ENCODE measurements at places on chromosomes 2 and 18.
A peak's percentile ranks its signal among the peaks of the same experiment; 100 is the strongest.

DNA sequence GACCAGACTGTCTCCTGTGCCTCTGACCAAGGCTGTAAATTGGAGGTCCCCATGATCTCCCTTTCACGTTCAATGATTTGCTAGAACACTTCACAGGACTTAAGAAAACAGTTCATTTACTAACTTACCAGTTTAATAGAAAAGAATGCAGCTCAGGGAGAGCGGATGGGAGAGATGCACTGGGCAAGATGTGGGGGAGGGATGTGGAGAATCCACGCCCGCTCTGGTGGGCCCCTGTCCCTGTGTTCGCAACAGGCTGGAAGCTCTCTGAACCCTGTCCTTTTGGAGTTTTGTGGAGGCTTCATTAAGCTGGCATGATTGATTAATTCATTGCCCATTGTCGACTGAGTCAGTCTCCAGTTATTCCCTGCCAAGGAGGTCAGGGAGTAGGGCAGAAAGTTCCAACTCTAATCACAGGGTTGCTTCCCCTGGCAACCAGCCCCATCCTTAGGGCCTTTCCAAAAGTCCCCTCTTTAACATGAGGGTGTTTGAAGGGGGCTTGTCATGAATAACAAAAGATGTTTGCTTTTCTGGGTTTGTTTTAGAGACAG lies 257.1 kb downstream of the ACKR3 start:
- DNase-seq, result no peak

GRCh38 chr2:18630101-18630500 lies 40.7 kb upstream of the NT5C1B start:
- no peak for DNase-seq

DNA sequence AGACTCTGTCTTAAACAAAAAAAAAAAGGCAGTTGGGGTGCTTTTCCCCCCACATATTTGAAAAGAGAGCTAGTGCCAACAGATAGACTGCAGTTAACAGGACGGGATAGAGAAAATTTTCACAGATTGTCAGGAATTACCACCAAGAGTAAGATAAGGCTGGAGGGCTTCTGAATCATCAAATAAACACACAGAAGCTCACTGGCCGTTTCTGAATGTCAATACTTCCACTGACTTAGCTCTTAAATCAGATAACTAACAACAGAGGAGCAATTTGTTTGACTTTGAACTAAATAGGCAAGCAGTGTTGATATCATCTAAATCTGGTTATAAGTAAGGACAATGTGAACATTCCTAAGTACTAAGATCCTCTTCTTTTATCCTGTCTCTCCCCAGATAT lies 34.7 kb downstream of the PIEZO2 start:
- DNase-seq, result no peak

GRCh38 chr18:31577195-31577594 lies 14.5 kb upstream of the TTR start:
- no peak for DNase-seq

GRCh38 chr2:45009928-45010701 lies 863 bp upstream of the SIX2 start:
- no peak for DNase-seq

- no peak for DNase-seq
These were observed 164.4 kb downstream of the TNS1 start for GRCh38 chr2:217838409-217838831.

DNA sequence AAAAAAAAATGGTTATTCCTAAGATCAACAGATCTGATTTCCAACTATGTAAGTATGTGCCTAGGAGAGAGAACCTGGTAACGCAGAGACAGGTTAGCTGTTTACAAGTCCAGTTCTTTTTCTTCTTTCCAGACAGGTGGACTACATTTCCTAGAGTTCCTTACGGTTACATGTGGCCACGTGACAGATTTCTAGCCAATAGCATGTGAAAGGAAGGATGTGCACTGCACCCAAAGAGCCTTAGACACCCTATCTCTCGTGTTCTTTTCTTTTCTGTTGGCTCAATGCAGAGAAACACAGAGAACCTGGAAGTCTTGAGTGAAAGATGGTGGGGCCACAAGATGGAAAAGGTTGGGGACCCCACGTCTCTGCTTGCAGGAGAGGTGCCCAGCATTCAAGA lies 375.9 kb downstream of the TNS1 start:
- no peak for DNase-seq

DNA sequence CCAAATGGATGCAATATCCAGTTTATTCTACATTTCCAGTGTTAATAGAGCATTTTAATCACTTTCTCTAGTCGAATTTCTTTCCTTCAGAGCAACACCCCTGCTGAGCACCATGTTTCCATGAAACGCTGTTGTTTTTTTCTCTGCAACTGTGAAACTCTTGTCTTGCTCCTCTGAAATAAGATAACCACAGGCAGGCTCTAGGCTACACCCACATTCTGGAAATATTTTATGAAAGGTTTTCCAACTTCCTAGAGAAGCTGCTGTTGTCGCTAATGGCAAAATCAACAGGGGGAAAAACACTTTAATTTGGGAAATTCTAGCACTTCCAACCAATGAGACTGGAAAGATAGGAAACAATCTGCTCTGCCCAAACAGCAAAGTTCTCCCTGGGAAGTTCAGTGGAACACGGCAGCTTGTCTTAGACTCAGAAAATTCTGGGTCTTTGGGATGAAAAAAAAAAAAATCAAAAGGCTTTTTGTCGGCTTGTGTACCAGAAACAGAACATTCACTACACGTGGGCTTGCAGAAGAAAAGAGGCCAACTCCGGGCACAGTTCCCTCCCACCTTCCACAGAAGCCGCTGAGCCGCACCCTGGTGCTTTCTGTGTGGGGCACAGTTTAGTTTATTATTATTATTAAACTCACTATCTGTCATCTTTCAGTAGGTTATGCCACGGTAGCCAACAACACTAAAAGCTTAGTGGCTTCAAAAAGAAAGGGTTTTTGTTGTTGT lies 98.7 kb downstream of the MMADHC start:
- DNase-seq, result no peak

DNA sequence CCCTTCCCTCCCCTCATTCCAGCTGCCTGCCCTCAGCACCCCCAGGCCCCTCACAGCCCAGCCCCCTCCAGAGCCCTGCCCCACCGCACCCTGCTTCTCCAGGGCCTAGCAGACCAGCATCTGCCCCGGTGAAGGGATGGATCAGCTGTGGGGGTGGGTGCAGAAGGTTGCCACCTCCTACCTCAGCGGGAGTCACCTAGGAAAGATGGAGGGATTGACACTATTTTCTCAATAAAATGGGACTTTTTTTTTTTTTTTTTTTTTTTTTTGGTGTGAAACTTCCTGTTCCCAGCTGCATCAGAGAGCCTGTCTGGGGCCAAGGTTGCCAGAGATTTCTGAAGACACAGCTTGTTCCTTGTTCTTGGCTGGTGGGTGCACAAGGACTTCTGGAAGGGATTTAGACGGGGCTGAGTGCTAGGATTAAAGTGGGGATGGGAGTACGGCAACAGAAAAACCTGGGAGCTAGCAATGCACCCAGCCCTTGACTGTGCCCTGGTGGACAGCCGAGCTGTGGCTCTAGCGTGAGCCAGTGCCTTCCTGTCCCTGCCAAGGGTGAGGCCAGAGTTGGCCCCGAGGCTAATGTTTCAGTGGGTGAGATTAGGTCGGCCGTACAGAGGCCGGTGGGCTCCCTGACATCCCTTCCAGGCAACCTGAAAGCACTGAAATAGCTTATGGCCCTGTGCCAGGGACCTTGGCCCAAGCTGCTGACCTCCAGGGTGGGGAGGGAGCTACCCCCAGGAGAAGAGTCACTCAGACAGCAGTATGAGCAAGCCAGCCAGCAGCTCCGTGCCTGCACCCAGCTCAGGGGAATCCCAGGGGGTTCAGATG lies 4.6 kb downstream of the B3GNT7 start:
- DNase-seq, result no peak

DNA sequence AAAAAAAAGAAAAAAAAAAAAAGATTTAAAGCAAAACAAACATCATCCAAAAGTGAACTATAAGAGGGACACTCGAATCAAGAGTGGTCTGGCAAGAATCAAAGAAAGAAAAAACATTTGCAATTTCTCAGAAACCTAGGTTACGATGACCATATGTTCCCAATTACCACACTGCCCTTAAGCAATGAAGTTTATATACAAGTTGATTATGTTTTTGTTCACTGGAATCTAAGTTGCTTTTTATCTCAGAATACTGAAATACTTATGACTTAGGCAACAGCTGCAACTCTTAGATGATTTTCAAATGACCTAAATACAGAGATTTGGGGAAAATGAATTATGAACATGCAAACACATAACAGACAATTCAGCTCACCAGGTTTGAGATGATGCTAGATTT lies 597.1 kb upstream of the CHAC2 start:
- no peak for DNase-seq

DNA sequence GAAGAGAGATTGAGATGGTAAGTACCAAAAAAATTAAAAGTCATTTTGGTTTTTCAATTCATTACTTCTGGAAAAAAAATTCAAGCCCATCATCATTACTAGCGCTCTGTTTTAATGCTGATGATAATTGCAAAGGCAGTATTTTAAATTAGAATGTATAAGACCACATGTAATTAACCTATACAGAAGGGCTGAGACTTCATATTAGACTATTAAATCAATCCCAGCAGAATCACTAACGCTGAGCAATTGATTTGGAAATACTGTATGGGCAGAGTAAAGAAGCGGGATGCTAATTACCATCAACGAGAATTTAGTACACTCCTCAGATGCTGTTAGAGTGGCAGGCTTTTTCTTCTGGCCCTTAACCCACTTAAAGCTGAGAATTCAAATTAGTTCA lies 165.0 kb downstream of the SLC4A3 start:
- no peak for DNase-seq

DNA sequence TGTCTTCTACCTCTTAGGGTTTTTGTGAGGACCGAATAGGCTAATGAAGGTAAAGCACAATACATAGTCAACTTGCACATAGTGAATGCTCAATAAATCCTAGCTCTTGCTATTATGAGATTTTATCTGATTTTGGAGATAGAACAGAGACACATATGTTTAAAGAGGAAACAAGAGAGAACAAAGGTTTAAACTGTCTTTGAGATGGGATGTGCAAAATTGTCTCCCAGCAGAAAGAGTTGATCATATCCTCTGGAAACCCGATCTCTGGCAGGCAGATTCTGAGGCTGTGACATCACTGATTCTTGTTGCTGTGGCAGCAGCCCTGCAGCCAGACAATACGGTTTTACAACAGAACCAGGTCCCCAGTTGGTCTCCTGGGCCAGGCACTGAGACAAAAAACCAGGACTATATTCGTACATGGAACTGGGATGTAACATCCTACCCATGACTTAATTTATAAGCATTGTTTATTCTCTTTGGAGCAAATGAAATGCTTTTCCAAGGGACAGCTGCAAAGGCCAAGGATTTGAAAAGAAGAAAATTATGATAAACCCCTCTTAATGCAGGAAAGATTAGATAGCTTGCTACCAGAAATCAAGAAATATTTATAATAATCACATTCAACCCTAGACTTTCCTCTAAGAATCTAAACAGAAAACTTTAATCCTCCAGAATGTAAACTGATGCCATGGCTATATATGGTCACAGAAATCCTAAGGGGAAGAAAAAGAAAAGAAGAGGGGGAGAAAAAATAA lies 80.2 kb downstream of the SLC8A1 start:
- DNase-seq, result peak; percentile 9

GRCh38 chr2:62501069-62501468 lies 4.9 kb downstream of the TMEM17 start:
- DNase-seq, result no peak

All from iPS DF 19.7 (cell line).